Spinal cord (tissue), 10 donors: ENCODE measurements at places on chromosomes 3 and 15. TPM values are rescaled to one million over a fixed set of nuclear protein-coding genes. Genes with fewer than 3 reads are reported as not detected.

- DNase-seq: no peak
These were observed 192.0 kb downstream of the GHSR start for GRCh38 chr3:172256101-172256734.

- no peak for DNase-seq
These were observed 17.7 kb downstream of the TTC21A start for GRCh38 chr3:39124876-39125840.

GRCh38 chr15:70374096-70374495 is 276.4 kb upstream of the TLE3 start:
- no peak for DNase-seq

GRCh38 chr3:59406943-59407342 is 357.1 kb upstream of the CFAP20DC start:
- DNase-seq: no peak

GRCh38 chr3:168473334-168473890 is 377.7 kb upstream of the GOLIM4 start:
- no peak for DNase-seq

Gene ULK4
- total RNA-seq: 18.1 TPM

Gene CFAP100
- 16.6 TPM for total RNA-seq

DNA sequence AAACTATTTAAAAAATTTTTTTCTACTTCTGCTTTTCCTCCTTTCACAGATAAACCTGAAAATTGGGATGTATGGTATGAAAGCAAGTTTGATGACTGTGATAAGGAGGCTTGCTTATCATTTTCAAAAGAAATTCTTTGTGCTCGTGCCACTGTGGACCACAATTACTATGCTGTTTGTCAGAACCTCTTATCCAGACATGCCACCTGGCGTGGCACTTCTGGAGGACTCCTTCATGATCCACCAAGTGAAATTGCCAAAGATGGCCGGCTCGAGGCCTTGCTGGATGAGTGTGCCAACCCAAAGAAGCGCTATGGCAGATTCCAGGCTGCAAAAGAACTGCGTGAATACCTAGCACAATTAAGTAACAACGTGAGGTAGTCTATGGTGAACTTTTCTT is 17.8 kb downstream of the DIPK2A start:
- DNase-seq: no peak

DNA sequence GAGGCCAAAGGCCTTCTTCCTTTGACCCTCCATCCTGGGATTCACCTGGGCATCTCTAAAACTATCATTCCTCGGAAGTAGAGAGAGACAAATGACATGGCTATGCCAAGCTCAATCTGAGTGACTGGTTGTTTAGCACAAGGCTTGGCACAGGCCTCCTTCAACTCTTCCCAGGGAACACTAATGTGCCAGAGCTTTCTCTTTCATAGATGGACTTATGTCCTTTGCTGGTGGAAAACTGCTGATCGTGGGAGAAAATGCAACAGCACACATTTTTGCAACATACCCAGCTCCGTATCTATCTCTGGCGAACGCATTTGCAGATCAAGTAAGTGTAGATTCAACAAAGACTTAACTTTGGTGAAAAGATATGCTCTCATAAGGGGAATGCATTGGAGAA is 36.5 kb downstream of the AQP9 start:
- DNase-seq: no peak

DNA sequence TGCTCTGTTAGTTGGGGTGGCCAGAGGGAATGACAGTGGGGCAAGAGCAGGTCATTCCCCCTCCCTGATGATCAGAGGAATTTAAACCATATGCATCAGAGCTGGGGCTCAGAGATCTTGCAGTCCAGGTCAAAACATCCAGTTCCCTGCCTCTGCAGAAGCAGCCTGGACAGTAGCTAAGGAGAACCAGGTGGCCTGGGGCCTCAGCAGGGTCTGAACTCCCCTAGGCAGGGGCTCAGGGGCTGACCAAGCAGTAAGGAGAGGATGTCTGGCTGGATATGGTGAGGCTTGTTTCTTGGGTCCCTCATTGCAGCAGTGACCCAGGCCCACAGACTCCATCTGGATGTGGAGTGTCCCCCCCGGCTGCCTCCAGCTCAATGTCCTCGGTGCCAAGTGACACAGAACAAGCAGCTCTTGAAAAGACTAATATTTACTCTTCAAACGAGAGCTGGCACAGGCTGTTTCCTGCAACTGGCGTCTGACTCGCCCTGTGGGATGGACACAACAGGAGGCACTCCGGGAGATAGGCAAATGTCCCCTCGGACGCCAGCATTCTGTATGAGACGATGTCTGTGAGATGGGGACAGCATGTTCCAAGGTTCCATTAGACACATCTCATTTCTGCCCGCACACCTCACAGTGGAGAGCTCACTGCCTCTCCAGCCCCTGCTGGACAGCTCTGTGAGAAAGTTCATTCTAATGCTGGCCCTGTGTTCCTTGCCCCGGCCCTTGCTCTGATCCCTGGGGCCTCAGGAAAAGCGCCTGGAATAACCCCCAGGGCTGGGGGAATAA is 37.1 kb downstream of the SEC22C start:
- DNase-seq: no peak

Gene TUSC7
- total RNA-seq: not detected

Gene AZI2
- total RNA-seq: 69.9 TPM

Gene CSPG4
- total RNA-seq: 19.7 TPM

DNA sequence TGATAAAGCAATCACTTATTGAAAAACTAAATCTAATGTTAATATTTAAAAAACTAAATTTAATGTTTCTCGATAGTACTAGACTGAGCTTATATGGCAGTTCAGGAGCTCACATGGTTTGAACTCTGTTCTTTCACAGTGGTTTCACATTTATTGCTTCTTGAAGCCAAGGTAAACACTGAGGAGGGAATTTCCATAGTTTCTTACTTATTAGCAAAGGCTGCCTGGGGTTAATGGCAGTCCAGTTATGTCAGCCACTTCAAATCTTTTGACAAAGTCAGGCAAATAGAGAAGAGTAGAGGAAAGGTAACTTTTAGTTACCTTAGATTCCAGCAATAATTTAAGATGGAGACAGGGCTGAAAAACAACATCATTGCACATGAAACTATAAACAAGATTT is 831.5 kb downstream of the ROBO2 start:
- DNase-seq: no peak

Gene ZNF80
- 0.06 TPM for total RNA-seq

- no peak for DNase-seq
These were observed 72.8 kb upstream of the ITGA11 start for GRCh38 chr15:68504681-68505170.

Gene HDAC11
- 18.9 TPM for total RNA-seq

- DNase-seq: no peak
These were observed 105.4 kb downstream of the HMG20A start for GRCh38 chr15:77525907-77526594.

DNA sequence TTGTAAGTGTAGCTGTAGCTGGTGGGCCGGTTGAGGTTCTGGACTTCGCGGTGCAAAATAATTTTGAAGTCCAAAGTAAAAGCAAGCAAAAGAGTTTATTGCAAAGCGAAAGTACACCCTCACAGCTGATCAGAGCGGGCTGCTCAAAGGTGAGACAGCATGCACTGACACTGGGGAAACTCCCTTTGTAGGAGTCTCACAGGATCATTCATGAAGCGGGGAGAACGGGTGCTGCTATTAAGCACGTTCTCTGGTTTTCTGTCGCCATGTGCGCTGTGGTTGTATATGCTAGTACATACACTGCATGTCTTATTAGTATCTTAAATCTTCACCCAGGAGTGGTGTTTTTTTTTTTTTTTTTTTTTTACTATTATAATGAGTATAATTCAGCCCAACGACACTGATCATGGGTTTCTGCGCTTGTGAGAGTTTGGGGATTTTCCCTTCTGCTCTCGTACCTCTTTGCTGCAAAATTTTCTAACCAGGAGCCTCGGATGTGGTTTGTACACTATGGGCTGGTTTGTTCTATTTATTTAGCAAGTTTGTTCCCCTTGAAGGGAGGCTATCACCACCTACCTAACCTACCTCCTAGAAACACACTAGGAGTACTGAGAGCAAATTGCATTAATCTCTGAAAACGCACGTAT is 1.4 kb upstream of the AP4E1 start:
- no peak for DNase-seq

DNA sequence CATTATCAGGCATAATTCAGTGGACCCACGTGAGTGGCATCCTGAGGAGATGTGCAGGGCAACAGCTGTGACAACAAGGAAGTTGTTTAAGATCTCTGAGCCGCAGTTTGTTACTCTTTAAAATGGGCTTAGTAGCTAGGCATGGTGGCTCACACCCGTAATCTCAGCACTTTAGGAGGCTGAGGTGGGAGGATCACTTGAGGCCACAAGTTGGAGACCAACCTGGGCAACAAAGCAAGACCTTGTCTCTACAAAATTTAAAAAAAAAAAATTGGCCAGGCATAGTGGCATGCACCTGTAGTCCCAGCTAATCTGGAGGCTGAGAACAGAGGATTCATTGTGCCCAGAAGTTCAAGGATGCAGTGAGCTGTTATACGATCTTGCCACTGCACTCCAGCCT is 12.2 kb downstream of the SUCLG2 start:
- no peak for DNase-seq

Gene PAQR5
- 5.3 TPM for total RNA-seq

- no peak for DNase-seq
These were observed 894.3 kb downstream of the OTOL1 start for GRCh38 chr3:162390891-162391290.

DNA sequence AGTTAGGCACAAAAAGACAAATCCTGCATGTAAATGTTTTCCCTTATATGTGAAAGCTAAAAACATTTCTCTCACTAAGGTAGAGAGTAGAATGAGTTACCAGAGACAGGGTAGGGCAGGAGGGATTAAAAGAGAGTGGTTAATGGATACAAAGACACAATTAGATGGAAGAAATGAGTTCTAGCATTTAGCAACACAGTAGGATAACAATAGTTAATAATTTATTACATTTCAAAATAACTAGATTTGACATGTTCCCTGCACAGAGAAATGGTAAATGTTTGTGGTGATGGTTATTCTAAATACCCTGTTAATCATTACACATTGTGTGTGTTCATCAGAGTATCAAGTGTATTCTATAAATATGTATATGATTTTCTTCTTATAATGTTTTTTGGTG is 1400.7 kb downstream of the OTOL1 start:
- no peak for DNase-seq

DNA sequence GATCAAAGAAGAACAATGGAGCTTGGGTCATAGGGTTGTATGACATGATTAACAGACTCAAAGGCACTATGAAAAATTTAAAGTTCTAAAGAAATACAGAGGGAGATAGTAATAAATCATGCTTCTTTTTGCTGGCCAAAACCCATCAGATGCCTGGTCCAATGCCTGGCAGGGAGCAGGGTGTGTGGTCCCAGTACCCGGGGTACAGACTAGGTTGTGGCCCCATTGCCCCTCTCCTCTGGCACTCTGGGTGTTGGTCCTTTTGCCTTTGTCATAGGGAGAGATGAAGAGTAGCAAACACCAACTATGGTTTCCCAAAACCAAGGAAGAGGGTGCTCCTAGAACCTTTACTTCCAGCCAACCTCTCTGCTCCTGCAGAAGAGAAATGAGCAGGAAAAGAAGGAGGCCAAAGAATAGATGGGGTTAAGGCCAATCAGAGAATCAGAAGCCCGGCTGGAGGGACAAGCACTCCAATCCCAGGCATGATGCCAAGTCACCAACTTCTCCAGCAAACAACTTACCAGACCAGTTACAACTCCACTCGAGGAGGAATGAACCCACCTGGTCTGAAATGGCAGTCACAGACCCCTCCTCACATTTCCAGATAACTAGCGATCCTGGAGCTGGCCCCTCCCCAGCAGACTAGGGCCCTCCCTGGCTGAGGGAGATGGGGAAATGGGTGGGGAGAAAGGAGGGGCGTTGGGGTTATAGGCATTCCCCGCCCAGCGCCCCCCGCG is 1.8 kb downstream of the IGDCC3 start:
- no peak for DNase-seq

Gene FHIT
- 6.9 TPM for total RNA-seq
